ENCODE measurements at places on chromosomes 5 and 9. TPM values are rescaled to one million over a fixed set of nuclear protein-coding genes. Genes with fewer than 3 reads are reported as not detected.

DNA sequence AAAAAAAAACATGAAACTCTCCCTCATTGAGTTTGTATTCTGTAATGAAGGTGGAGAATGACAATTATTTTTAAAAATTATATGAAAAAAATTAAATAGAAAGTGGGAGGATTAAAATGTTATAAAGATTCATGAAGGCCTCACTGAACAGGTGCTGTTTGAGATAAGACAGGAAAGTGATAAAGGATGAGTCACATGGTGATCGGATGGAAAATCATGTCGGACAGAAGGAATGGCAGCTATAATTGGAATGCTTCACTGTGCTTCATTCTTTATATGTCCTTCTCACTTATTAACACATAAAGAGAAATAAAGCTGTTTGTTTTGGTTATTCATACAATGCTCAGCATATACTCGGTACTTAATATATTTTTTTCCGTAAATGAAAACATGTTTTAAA lies 464.5 kb upstream of the RGMB start:
- DNase-seq = peak; percentile 28

GRCh38 chr9:134350416-134350994 lies 24.2 kb downstream of the RXRA start:
- no peak for DNase-seq

Gene IL13
- not detected for total RNA-seq

DNA sequence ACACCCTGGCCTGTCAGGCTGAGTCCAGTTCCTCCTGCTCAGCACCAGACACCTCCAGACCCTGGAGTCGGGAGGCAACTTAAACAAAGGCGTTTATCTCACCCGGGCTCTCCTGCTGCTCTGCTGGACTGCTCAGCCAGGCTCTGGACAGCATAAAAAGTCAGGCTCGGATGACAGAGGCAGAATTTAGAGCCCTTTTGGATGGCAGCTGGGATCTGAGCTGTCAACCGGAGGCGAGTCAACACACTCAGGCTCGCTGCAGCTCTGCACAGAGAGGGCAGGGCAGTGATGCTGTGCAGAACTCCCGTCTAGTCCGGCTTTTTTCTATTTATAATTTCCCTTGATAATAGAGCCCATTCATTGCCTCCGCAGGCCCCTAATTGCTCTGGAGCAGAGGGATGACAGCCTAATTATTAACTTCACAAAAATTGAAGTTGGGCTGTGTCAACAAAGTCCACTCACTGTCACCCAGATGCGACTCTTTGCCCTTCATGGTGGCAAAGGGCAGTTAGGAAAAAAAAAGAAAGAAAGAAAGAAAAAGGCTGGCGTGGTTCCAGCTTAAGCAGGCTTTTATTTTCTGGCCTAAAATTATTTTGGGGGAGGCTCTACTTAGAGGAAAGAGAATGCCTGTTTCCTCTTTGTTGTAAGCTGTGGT lies 37.6 kb downstream of the STC2 start:
- no peak for DNase-seq

DNA sequence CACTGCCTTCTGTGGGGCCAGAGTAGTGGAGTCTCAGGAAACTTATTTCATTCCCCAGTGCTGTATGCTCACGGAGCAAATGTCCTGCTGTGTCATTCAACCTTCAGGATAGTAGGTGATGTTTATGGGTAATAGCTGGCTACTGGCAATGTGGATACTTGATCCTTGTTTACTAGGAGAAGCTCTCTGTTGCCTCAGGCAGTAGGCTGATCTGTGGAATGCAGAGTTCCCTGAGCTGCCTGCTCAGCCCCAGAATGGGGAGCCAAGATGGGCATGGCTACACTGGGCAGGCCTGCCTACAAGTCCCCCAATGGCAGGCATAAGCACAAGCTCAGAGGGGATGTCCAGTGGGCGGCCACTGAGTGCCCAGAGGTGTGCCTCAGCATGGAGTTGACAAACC lies 323.1 kb upstream of the KCNN2 start:
- DNase-seq = no peak

Gene SPINK13
- not detected for total RNA-seq

Gene GHR
- total RNA-seq = 1.8 TPM

DNA sequence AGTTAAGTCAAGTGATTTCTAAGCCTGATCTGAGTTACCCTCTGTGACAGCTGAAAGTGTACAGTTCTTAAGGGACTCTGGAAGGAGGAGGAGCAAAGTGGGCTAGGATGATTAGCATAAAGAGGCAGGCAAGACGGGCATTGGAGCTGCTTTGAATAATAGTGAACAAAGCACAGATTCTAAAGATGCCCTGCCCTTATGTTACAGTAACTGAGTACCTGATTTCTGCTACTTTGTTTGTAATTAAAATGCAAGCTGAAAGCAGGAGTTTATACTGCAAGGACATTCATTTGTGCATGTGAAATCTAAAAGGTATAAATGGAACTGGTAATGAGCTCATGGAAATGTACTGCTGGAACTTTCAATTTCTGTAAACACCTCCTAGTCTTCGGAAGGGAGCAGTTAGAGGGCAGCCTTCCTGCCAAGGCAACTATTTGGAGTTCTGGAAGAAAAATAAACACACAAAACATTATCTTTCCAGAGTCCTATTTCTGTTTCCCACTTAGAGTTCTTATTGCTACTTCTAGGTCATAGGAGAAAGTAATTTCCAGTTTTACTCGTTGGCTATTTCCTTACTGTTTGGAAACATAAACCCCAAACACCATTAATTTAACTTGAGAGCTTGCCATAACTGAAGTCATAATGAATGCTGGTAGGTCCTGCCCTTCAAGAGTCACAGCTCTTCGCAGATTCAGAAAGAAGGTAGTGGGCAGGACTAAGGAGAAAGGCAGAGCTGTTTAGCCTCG lies at the start of gene RANBP3L:
Gene RANBP3L (minus strand): TSS at position 45 of the 746 bp plus-strand sequence. CDS start 486 bp downstream, outside the sequence.
- DNase-seq = no peak

GRCh38 chr5:55187370-55187769 lies 14.4 kb upstream of the CDC20B start:
- peak; percentile 18 for DNase-seq

- peak; percentile 94 for DNase-seq
Measured at GRCh38 chr5:147554261-147554817, 44.5 kb upstream of the DPYSL3 start.

- DNase-seq = no peak
Measured at GRCh38 chr5:4204276-4205141, 608.9 kb downstream of the IRX1 start.

DNA sequence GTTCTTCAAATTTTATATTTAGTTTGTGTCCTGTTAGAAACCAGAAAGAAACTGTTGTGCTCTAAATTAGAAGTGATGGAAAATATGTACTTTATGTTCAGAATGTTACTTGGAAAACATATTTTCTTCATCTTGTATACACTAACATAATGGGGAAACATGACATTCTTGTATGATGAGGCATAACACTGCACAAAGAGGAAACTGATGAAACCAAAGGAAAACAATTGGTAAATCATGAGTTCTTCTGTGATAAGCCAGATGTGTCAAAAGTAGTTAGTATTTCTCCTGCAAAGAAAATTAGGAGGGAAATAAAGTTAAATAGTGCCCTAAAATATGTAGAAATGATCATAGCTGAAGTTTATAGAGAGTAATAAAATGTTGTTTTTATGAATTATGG lies 111.1 kb upstream of the FBN2 start:
- peak; percentile 23 for DNase-seq

Gene PFN3
- total RNA-seq = not detected

- no peak for DNase-seq
Measured at GRCh38 chr5:133928587-133929393, 39.6 kb downstream of the C5orf15 start.

- no peak for DNase-seq
Measured at GRCh38 chr5:150109921-150110320, 23.6 kb upstream of the CSF1R start.

DNA sequence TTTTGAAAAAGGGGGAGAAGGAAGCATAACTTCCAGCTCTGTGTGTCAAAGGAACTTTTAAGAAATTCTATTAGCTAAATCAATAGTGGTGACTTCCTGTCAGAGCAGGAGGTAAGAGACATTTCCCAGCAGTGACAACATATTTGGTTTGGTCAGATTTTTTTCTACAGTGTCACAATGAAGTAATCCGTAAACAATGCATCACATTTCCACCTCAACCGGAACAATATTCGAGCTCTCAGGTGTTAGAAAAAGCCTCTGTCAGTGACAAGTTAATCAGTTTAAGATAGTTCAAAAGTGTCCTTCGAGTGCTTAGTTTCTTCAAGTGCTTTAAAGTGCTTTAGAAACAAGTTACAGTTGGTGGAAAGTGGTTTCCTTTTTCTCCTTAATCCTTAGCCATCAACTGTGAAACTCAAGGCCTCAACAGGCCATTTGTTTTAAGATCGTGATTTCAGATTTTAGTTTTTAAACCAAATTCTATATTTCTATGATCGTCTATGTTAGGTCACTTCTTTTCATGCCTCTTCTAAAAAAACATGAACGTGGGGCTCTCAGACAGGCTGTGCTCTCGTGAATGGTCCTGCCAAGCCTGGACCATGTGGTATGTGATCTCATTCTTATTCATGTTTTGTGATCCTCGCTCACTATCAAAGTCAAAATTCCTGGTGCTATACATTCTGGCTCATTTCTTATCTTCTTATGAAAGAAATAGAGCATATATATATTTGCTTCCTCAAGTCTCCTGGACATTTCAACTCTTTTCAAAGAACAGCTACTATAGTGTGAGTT lies 181.9 kb upstream of the HMHB1 start:
- DNase-seq = peak; percentile 53

GRCh38 chr5:173843794-173844193 lies 44.4 kb upstream of the CPEB4 start:
- DNase-seq = no peak

GRCh38 chr5:37189355-37189754 lies 59.8 kb downstream of the CPLANE1 start:
- DNase-seq = peak; percentile 11

GRCh38 chr5:69046375-69046957 lies 47.3 kb upstream of the SLC30A5 start:
- no peak for DNase-seq

Gene MVB12B
- 5.7 TPM for total RNA-seq

- no peak for DNase-seq
Measured at GRCh38 chr9:120410925-120411501, 169.0 kb downstream of the CDK5RAP2 start.

Gene GRM6
- total RNA-seq = not detected

DNA sequence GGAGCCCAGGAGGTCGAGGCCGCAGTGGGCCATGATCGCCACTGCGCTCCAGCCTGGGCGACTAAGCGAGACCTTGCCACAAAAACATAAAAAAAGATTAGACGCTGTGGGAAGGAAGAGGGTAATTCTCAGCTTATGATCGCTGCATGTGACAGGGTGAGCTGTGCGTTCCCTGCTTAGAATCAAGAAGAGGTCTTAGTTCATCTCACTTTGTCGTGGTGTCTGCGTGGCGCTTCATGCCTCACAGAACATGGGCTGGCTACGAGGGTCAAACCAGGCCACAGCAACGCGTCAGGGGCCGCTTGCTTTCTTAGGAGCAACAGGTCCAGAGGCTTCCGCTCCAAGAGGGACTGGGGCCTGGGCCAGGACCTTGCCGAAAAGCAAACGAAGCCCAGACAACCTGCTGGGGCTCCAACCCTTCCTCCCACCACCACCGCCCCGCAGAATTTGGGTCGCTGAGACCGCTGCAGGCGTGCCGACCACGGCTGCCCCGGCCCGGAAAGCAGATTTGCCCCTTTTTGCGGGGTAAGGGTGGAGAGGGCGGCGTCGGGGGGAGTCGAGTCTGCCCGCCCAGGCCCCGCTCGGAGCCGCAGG lies 10.0 kb upstream of the GRIN1 start:
- no peak for DNase-seq

- DNase-seq = no peak
Measured at GRCh38 chr5:10334831-10335230, 18.7 kb upstream of the MARCHF6 start.

DNA sequence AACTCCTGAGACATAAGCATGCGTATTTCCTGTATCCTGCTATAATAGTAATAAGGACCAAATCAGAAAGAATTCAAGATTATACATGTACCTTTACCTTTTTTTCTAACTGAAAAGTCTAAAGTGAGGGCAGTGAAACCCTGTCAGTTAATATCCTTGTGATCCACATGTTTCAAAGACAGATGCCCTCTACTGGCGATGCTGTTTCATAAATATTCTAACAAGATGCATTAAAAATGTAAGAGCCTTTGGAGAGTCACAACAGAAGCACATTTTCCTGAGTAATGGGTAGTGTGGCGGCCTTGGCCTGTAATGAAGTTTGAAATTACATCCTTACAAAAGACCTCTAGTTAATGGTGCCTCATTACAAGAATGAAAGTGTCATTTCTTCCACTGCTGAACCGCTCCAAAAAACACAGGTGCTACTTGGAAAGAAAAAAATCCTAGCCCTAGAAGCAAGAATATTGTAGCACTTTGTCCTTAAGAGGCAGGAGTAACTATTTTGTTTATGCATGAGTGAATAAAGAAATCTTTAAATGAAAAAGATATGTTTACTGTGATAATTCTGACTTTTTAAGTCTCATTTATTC lies 232.6 kb downstream of the EPB41L4A start:
- DNase-seq = peak; percentile 58

DNA sequence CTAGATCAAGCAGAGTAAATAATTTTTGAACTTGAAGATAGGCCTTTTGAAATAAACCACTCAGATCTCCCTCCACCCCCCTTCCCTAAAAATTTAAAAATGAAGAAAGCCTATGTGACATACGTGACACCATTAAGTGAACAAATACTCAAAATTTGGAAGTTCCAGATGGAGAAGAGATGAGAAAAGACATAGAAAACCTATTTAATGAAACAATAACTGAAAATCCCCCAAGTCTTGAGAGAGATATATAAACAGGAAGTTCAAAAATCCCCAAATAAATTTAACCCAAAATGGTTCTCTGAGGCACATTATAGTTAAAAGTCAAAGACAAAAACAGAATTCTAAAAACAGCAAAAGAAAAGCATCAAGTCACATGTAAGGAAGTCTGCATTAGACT lies 428.6 kb downstream of the PSAT1 start:
- no peak for DNase-seq

Gene PPP2R2B
- not detected for total RNA-seq

DNA sequence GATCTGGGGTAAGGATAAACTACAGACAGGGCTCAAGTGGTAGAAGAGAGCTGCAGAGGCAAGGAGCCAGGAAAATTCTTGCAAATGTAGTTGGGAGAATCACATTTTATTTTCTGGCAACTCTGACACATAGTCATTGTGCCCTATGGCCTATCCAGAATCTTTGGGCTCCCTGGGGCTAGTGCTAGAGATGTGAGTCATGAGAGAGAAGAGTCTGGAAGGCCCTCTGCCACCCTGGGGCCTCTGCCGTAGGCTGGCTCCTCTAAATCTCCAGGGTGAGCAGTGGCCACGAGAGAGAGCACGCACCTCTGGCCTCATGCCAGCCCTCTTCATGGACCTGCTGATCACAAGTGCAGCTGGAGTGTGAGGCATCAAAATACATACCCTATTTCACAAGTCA lies 74.3 kb upstream of the SSBP2 start:
- peak; percentile 95 for DNase-seq

Measured in HFFc6 (cell line).